Occipital lobe (tissue), 3 donors: ENCODE measurements at places on chromosomes 1 and 21. TPM values are rescaled to one million over a fixed set of nuclear protein-coding genes. Genes with fewer than 3 reads are reported as not detected.

GRCh38 chr1:235763962-235764361, 102.7 kb downstream of the LYST start:
- DNase-seq = no peak

VCAM1 gene
- 24.3 TPM for total RNA-seq

GREM2 gene
- total RNA-seq = 7.0 TPM

USP21 gene
- total RNA-seq = 10.6 TPM
